ENCODE measurements at places on chromosomes 4 and X.

DNA sequence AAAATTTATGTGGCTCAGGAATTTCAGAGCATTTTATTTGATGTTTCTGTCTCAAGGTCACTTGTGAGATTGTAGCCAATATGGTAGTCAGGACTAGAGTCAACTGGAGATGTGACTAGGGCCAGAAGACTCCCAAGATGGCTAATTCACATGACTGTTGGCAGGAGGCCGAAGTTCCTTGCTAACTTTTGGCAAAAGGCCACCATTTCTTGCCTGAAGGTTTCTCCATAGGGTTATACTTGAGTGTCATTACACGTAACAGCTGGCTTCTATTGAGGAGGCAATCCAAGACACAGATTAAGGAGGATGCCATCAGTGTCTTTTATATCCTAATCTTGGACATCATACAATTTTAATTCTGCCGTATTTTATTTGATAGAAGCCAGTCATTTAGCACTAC is 162.3 kb upstream of the MAOA start:
- DNase-seq: no peak

DNA sequence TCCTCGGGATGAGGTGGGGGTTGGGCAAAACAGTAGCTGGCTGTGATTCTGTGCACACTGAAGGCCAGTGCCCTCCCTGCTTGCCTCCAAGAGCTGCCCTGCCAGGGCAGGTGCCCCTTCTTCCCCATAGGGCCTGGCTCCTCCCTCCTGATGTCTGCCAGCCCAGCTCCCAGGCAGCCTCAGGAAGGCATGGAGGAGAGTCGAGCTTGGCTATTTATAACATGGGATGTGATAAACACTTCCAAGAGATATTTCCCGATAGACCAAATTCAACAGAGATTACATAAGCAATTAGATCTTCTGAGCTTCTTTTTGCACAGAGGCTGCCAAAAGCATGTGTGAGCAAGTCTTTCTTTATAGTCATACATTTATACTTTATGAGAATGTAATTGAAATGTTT is 45.3 kb upstream of the PJA1 start:
- no peak for DNase-seq

DNA sequence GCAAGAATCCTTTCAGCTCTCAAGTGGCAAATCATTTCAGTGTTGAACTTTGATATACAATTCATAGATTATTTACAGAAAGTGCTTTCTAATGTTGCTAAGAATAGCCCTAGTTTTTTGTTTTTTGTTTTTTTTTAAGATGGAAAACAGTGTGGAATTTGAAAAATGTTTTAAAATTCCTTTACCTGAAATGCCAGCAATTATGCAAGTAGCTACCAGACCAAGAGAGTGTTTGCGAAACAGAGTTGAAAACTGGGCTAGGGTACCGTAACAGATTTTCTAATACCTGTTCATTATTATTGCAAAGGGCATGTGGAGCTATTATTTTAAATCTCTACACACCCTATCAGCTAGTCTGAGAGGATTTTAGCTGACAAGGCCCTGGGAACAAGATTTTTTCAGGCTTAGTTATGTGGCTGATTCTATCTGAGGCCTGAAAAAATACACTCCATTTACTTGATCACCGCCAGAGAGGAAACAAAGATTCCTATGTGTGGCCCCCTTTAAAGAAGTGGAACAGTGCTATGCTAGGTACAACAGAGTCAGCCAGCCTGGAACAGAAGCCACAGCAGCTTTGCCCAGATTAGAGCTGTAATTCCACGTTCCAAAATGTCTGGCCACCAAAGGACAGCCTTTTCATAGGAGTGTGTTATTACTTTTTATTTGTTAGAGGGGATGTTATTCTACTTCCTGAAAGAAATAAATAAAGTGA is 46.9 kb upstream of the SLC39A8 start:
- no peak for DNase-seq

DNA sequence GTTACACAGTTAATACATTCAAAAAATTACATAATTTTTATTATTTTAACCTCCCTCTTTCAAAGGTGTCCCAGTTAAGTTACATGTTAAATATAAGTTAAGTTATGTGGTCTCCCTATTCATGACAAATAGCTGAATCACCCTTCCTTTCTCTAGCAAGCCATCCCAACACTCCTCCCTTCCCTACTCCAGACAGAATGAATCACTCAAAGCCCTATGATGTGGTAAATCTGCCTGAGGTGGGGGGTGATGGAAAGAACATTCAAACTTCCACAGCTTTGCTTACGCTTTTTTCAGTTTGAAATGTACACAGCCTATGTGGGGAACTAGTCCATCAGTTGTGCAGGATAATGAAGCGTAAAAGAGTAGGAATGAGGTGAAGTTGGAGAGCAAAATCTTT is 90.2 kb downstream of the CXCL13 start:
- DNase-seq: no peak

DNA sequence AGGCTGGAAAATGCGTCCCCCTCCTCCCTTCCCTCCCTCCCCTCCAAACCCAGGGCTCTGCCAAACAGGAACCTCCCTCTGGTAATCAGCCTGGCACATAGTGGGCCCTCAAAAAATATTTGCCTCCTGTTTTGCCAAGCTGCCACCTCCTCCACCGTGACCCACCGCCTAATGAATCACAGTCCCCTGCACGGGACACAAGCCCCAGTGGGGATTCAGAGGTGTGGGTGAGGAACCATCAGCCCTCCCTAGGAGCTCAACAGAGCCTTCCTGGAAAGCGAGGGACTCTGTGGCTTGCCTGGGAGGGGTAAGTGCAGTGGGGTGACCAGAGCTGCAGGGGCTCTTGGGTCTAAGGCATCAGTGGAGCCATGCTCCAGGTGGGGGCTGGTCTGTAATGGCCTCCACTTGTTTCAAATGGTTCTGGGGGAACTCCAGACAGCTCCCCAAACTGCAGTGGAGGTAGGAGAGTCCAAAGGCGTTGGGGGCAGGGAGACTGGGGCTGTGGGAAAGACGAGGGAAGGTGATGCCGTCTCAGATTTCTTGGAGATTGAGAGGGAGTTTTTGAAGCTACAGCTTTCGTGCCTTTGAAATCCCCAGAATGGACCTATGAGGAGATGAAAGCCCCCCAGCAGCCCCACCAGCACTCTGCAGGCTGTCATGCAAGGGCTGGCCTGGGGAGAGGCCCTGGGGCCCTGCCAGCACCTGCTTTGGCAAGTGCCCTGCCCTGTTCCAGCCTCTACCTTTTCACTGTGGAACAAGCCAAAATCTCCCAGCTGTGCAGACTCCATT is 1.0 kb upstream of the PPP2R2C start:
- DNase-seq: no peak

GRCh38 chr4:7658341-7659204 is 223.8 kb upstream of the PSAPL1 start:
- no peak for DNase-seq

- DNase-seq: peak; percentile 21
Measured at GRCh38 chr4:40992472-40993295, 221.7 kb downstream of the APBB2 start.

GRCh38 chrX:135985973-135986310 is 707 bp downstream of the SLC9A6 start:
- no peak for DNase-seq

- no peak for DNase-seq
Measured at GRCh38 chr4:176902710-176903323, 110.1 kb upstream of the VEGFC start.

- DNase-seq: peak; percentile 14
Measured at GRCh38 chr4:134201216-134202161, at the start of gene PABPC4L. PABPC4L (minus strand) TSS chr4:134201789; CDS start chr4:134201019, 770 bp downstream.

GRCh38 chrX:1821846-1822245 is 207.0 kb downstream of the ASMT start:
- no peak for DNase-seq

Measured in spinal cord (tissue), 10 donors.